Progenitor cell of endocrine pancreas (in vitro differentiated cells): ENCODE measurements at places on chromosomes 16 and 17. TPM values are rescaled to one million over a fixed set of nuclear protein-coding genes. Genes with fewer than 3 reads are reported as not detected.

- H3K27me3 ChIP-seq = peaks cover 9% of the 10 kb centered on the region
- DNase-seq = peak; percentile 41
Measured at GRCh38 chr17:74089869-74090464, 113.5 kb upstream of the RPL38 start.

DNA sequence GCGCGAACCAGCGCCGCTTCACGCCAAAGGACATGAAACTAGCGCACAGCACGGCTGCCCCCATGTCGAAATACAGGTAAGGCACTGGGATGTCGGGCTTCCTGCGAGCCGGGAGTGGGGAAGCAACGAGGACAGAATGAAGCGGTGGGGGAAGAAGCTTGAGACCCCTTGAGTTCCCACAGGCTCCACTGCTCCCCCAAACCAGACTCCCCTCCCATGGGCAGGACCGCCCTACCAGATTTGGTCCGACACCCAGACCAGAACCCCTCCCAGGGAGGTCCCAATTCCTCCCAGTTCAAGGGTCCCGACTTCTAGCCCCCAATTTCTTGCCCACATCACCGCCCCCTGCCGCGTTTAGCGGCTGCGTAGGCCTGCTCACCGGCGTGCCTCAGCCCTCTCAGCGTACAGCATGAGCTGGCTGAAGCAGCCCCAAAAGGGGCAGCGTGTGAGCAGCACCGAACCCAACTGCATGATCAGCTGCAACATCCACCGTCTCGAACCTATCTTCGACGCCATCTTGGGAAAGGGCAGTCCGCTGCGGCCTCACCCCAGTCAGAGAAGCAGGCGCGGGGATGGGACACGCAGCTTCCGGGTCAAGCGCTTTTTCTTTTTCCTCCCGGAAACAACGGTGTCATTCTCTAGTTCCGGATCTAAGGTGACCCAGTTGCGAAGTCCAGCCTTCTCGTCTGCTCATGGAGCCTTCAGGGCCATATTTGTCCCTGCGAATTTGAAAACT lies at the start of gene TMEM101:
TSS of gene TMEM101 (minus strand) at position 527 of the 736 bp plus-strand sequence. CDS start at position 516, 11 bp downstream.
- peak within 1 kb of the TSS; percentile 97 for H3K27ac ChIP-seq
- H3K36me3 ChIP-seq = peaks cover under 1% of the 10 kb centered on the region
- peak within 1 kb of the TSS; percentile 99 for H3K4me3 ChIP-seq
- H3K4me1 ChIP-seq = peaks cover 11% of the 10 kb centered on the region
- no peaks in the 10 kb centered on the region for H3K27me3 ChIP-seq
- DNase-seq = peak; percentile 69

DNA sequence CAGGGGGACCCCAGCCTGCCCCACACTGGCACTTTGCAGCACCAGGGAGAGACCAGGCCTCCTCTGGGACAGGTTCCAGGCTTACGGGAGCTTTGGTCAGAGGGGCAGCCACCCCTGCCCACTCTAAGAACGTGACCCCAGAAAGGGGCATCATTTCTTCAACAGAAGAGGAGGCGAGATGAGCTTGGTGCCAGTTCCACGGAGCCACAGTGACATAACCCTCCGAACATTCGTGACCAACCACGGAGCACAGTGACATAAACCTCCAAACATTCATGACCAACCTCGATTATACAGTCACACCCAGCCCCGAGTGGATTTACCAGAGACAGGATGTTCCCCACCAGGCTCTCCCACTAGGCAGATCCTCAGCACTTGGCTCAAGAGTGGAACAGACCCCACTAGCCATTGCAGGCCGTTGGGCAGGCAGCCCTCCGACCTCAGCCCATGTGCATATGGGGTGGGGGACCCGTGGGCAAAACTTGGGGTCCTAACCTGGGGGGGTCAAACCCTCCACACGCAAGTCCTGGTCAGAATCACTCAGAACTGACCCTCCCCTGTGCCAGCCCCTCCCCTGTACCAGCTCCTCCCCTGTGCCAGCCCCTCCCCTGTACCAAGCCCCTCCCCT lies 112.9 kb downstream of the METRNL start:
- H3K4me1 ChIP-seq = peaks cover 13% of the 10 kb centered on the region
- H3K27me3 ChIP-seq = no peaks in the 10 kb centered on the region
- no peak overlapping the region for H3K4me3 ChIP-seq
- no peak for DNase-seq
- no peak overlapping the region for H3K27ac ChIP-seq

GRCh38 chr17:57972151-57972550 lies 15.9 kb downstream of the VEZF1 start:
- DNase-seq = no peak
- no peak overlapping the region for H3K27ac ChIP-seq
- H3K4me1 ChIP-seq = peaks cover 30% of the 10 kb centered on the region
- no peak overlapping the region for H3K4me3 ChIP-seq
- no peaks in the 10 kb centered on the region for H3K27me3 ChIP-seq

DNA sequence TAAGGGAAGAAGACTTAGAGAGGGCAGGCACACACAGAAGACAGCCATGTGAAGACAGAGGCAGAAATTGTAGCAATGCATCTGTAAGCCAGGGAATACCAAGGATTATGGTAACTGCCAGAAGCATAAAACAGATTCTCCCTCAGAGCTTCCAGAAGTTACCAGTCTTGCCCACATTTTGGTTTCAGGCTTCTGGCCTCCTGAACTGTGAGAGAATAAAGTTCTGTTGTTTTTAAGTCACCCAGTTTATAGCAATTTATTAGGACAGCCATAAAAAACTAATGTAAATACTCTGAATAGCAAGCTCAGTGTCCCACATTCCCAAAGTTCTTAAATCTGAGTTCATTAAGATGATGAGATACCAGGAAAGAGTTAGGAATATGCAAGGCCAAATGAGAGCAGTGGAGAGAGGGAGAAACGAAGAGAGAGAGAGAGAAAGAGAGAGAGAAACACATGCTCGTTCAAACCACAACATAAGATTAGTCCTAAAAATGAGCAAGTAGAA lies 123.4 kb downstream of the HS3ST3A1 start:
- H3K27ac ChIP-seq = no peak overlapping the region
- no peaks in the 10 kb centered on the region for H3K27me3 ChIP-seq
- H3K36me3 ChIP-seq = peaks cover 4% of the 10 kb centered on the region
- H3K4me1 ChIP-seq = peaks cover 4% of the 10 kb centered on the region

- peaks cover 3% of the 10 kb centered on the region for H3K4me1 ChIP-seq
- H3K27ac ChIP-seq = no peak overlapping the region
- no peaks in the 10 kb centered on the region for H3K27me3 ChIP-seq
- H3K4me3 ChIP-seq = no peak overlapping the region
Measured at GRCh38 chr17:53166731-53167130, 656.0 kb upstream of the KIF2B start.

AOC3 gene
- total RNA-seq = 1.2 and 2.6 TPM in 2 replicates

DNA sequence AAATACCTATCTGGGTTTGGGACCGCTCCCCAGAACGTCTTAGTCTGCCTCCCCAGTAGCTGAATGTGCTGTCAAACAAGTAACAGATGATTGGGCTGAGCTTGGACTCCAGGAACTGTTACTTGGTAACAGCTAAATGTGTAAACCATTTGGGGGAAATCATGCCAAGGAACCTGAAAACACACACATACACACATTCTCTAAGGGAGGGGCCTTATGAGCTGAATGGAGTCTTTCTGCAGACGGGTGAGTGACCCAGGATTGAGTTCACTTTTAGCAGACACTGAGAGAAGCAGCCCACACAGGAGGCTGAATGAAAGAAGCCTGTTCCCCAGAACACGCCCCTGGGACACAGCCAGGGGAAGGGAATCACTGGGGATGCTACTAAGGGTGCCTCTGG lies 1.6 kb downstream of the ACLY start:
- peaks cover 9% of the 10 kb centered on the region for H3K36me3 ChIP-seq
- H3K27me3 ChIP-seq = no peaks in the 10 kb centered on the region
- no peak for DNase-seq
- H3K4me3 ChIP-seq = peak overlapping the region; percentile 90
- H3K4me1 ChIP-seq = peaks cover 48% of the 10 kb centered on the region
- no peak overlapping the region for H3K27ac ChIP-seq

DNA sequence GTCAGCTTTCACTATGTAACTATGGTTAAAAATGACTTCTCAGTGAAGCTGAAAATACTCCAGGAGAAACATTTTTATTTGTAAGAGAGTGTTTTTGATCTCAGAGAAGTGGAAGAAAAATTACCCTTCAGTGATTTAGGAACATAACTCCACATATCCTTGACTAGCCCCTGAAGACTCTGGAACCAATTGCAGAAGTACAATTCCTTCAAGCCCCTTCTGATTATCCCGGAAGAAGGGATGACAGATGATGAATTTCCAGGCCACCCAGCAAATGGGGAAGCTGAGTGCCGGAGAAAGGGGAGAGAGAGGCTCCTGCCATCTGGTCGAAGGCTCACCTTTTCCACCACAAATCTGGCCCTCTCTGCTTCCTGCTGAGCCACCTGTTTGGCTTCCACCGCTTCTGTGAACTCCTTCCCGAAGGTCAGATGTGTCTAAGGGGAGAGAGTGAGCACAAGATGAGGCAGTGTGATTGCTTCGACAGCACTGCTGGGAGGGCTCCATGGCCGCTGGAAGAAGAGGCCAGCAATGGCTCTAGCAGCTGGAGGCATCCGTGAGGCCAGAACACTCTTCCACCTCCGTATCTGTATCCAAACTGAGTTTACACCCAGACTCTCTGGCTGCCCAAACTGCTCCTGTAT lies 8.1 kb downstream of the PHB1 start:
- H3K36me3 ChIP-seq = peaks cover 36% of the 10 kb centered on the region
- no peaks in the 10 kb centered on the region for H3K27me3 ChIP-seq
- H3K4me1 ChIP-seq = peaks cover 5% of the 10 kb centered on the region
- H3K4me3 ChIP-seq = no peak overlapping the region

RNF222 gene
- total RNA-seq = not detected in 2 replicates

QRICH2 gene
- 16.0 and 18.5 TPM in 2 replicates for total RNA-seq

SENP3 gene
- 58.2 and 62.5 TPM in 2 replicates for total RNA-seq

DNA sequence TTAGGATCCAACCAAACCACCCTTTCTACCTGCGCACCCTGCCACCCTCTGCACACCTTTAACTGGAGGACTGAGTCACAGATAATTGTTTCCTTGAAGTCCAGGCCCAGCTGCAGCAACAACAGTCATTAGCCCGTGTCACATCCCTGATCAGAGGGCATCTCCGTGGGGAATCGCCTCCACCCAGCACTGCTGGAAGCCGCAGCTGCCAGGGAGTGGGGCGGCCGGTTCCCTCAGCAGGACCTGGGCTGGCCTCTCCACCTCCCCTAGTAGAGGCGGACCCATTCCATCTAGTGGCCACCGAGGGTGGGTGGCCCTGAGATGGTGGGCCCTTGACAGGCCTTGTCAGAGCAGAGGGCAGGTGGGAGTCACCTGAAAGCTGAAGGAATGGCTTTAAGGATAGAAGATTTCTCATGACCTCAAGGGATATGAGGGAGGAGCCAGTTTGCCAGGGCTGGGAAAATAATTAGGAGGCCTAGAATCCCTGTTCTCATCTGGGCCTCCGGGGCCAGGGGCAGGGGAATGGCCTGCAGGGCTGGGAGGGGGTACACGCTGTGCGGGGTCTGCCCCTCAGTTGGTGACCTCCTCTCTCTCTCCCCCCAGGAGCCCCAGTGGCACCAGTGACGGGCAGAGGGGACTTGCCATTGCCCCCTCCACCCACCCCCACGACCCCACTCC lies 6.2 kb downstream of the PRSS53 start:
- H3K4me3 ChIP-seq = no peak overlapping the region
- no peaks in the 10 kb centered on the region for H3K4me1 ChIP-seq
- peaks cover 4% of the 10 kb centered on the region for H3K36me3 ChIP-seq
- DNase-seq = no peak
- H3K27me3 ChIP-seq = no peaks in the 10 kb centered on the region
- peak overlapping the region; percentile 71 for H3K27ac ChIP-seq

TAT gene
- not detected in 2 replicates for total RNA-seq

CCDC78 gene
- 2.5 and 3.2 TPM in 2 replicates for total RNA-seq

DNA sequence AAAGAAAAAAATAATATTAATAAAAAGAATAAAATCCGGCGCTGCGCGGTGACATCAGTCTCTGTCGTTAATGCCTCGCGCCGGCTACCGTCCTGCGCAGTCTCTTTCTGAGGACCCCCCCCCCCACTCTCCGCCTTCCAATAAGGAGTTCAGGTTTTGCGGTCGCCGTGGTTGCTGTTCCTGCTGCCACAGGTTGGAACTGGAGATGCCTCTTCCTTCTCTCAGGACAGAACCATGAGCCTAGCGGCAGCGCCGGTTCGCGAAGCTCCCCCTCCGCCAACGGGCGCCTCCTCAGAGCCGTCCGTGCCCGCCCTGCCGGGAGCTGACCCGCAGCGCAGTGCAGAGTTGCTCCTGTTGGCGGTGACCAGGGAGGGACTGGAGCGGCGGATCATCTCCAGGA lies 2093.4 kb downstream of the TP53TG3F start:
- H3K36me3 ChIP-seq = peaks cover 2% of the 10 kb centered on the region
- no peak for DNase-seq
- H3K27me3 ChIP-seq = no peaks in the 10 kb centered on the region
- no peak overlapping the region for H3K4me3 ChIP-seq

- H3K27me3 ChIP-seq = no peaks in the 10 kb centered on the region
- peaks cover 13% of the 10 kb centered on the region for H3K4me1 ChIP-seq
Measured at GRCh38 chr17:82465023-82465603, 6.6 kb downstream of the NARF start.

DNA sequence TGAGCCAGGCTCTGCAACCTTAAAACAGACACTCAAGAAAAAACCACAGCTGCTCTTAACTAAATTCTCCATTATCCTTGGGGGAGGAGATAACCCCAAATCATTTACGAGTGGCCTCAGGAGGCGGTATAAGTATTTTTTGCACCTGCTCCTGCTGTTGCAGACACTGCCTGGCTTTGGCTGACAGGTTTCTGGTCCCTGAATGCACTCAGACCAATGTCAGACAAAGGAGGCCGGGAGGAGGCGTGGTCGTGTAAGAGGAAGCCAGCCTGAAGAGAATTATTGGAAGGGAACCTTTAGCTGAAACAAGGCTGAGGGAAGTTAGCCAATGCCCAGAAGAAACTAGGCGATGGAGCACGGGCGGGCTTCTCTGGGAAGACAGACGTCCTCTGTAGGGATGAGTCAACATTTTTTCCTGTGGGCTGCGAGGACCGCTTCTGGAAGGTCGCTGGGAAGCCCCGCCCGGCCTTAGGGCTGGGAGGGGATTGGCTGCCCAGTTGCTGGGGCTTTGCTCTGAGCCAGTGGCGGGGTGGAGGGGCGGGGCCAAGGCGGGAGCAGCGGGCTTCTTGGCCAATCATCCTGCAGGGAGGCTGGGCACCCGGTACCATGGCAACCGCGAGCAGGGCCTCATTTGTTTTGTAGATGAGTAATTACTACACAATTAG lies 82.3 kb downstream of the CCDC182 start:
- no peaks in the 10 kb centered on the region for H3K27me3 ChIP-seq
- DNase-seq = peak; percentile 90
- H3K4me1 ChIP-seq = peaks cover 21% of the 10 kb centered on the region
- peak overlapping the region; percentile 81 for H3K4me3 ChIP-seq
- peak overlapping the region; percentile 88 for H3K27ac ChIP-seq
- peaks cover 7% of the 10 kb centered on the region for H3K36me3 ChIP-seq

CYGB gene
- total RNA-seq = 0.46 and 1.0 TPM in 2 replicates

GRCh38 chr17:80498242-80498919 lies 22.0 kb upstream of the NPTX1 start:
- no peak overlapping the region for H3K4me3 ChIP-seq
- no peak overlapping the region for H3K27ac ChIP-seq
- H3K27me3 ChIP-seq = peaks cover 35% of the 10 kb centered on the region
- H3K4me1 ChIP-seq = no peaks in the 10 kb centered on the region

- H3K4me3 ChIP-seq = no peak overlapping the region
- DNase-seq = no peak
- no peaks in the 10 kb centered on the region for H3K27me3 ChIP-seq
- peak overlapping the region; percentile 76 for H3K27ac ChIP-seq
Measured at GRCh38 chr17:50363217-50364060, 9.5 kb downstream of the MRPL27 start.

TBC1D3H gene
- not detected in 2 replicates for total RNA-seq
